ENCODE measurements at places on chromosomes 11 and 22. TPM values are rescaled to one million over a fixed set of nuclear protein-coding genes. Genes with fewer than 3 reads are reported as not detected.

Gene RASD2
- 0.77 TPM for total RNA-seq

Gene OR8J1
- total RNA-seq: not detected

Gene GLYAT
- total RNA-seq: not detected

Gene MRGPRX3
- total RNA-seq: 0.50 TPM

Gene APOA4
- total RNA-seq: not detected

Gene KLHDC7B
- not detected for total RNA-seq

Gene SCGB1D4
- total RNA-seq: not detected

Gene XKR3
- total RNA-seq: not detected

Gene KDM4E
- not detected for total RNA-seq

Gene ELFN2
- total RNA-seq: 9.4 TPM

Gene SCN3B
- total RNA-seq: 54.7 TPM

Gene TRPM5
- total RNA-seq: 0.10 TPM

Gene CCDC34
- 9.0 TPM for total RNA-seq

Gene REXO2
- total RNA-seq: 76.1 TPM

Gene ROM1
- 11.9 TPM for total RNA-seq

Gene CHKA
- total RNA-seq: 75.2 TPM

Gene CEND1
- total RNA-seq: 13.0 TPM

Gene CASP5
- 0.17 TPM for total RNA-seq

Gene MRGPRF
- total RNA-seq: 28.6 TPM
